ENCODE measurements at places on chromosomes 2 and 18.
A peak's percentile ranks its signal among the peaks of the same experiment; 100 is the strongest.

GRCh38 chr2:19796035-19796695 is 105.6 kb downstream of the TTC32 start:
- no peak for DNase-seq

GRCh38 chr2:168624028-168624427 is 168.0 kb downstream of the CERS6 start:
- no peak for DNase-seq

DNA sequence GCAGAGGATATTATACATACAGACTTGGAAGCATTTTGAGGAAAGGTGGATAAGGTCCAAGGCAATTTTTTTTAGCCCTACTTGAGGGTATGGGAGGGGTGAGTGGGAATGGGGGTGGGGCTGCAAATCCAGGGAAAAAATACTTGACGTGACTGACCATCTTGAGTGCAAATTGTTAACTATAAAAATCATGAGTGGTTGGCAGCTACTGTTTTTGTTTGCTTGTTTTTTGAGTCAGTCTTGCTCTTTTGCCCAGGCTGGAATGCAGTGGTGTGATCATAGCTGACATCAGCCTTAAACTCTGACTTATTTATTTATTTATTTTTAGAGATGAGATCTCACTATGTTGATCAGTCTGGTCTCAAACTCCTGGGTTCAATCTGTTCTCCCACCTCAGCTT is 458.8 kb downstream of the PIK3C3 start:
- no peak for DNase-seq

DNA sequence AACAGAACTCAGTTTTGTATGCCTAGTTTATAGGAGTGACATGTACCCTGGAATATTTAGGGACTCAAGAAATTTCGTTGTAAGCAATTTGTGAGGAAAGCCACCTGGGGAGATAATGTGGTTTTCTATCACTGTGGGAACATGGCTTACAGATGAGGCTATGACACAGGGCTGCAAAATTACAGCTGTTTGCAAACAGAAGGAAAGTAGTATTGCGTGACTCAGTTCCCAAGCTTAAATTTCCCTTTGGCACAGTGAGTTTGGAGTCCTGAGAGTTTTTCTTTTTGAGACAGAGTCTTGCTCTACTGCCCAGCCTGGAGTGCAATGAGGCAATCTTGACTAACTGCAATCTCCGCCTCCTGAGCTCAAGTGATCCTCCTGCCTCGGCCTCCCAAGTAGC is 149.8 kb downstream of the MYO5B start:
- no peak for DNase-seq

DNA sequence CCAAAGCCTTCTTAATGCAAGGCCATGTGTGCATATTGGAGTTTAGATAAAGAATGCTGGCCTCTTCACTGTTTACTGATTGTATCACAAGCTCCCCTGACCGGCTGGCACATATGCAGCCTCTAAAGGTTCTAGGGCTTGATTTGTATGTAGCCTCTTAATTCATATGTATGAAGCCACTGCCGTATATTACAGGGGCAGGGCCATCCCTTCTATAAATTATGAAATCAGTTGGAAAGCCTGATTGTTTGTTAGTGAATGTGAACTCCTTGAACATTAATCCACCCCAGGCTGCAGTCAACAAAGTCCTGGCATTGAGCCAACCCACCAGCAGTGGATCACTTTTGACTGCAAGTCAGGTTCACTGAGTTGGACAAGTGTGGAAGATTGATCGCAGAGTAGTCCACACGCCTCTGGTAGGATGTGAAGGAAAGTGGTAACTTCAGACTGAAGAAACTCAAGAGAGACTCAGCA is 61.6 kb upstream of the PARD3B start:
- no peak for DNase-seq

- DNase-seq: no peak
Observed at GRCh38 chr18:2486426-2486825, 84.9 kb downstream of the METTL4 start.

GRCh38 chr2:46400016-46400415 is 79.3 kb upstream of the TMEM247 start:
- DNase-seq: no peak

DNA sequence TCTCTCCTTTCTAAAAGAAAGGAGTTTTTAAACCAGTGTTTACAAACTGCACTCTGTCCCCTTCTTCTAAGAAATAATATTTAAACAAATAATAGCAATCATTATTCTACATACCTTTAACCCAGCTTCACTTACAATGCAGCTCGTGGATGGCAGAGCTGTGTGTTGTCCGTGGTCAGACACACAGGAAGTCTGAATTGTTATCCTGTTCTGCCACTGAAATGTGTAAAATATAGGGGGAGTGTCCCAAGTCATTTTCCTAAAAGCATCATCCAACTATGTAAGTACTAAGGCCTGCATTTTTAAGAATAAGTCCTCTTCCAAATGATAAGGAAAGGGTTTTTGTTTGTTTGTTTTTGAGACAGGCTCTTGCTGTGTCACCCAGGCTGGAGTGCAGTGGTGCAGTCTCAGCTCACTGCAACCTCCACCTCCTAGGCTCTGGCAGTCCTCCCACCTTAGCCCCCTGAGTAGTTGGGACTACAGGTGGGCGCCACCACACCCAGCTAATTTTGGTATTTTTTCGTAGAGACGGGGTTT is 2.7 kb upstream of the PPP4R1 start:
- DNase-seq: no peak

DNA sequence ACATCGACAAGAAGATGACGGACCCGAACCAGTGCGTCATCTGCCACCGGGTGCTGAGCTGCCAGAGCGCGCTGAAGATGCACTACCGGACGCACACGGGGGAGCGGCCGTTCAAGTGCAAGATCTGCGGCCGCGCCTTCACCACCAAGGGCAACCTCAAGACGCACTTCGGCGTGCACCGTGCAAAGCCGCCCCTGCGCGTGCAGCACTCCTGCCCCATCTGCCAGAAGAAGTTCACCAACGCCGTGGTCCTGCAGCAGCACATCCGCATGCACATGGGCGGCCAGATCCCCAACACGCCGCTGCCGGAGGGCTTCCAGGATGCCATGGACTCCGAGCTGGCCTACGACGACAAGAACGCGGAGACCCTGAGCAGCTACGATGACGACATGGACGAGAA is 14.4 kb downstream of the SALL3 start:
- DNase-seq: no peak

GRCh38 chr2:165185633-165186032 is 18.2 kb downstream of the SCN3A start:
- no peak for DNase-seq

GRCh38 chr2:58156780-58157179 is 84.3 kb downstream of the FANCL start:
- no peak for DNase-seq

DNA sequence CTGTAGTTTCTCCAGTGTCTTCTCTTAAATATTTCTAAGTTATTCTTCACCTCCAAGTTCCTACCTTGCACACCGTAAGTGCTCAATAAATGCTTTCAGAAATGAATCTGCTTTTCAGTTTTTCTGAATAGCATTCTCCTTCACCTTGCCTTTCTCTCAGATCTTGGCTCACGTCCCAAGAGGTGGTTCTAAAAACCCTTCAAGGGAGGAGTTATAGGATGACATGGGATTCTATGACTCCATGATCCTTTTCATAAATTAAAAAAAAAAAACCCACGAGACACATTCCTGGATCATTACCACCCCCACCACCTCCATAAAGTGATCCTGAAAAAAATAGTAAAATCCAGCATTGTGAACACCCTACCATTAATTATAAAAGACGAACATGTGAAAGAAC is 11.7 kb downstream of the KCTD1 start:
- no peak for DNase-seq

DNA sequence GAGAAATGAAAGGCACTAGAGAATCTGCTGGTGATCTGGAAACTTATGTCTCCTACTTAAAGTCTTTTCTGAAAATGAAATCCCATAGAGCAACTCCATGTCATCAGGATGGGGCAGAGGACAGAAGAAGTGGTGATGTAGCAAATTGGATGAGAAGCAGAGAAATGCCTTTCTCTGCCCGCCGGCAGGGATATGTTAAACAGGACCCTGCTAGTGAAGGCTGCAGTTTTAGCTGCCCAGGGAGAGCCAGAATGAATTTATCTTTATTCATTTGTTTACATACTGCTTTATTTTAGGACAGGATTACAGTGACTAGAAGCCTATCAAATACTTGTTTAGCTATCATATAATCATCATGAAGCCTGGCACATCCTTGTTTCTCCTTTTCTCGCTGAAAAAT is 247.0 kb downstream of the DOK6 start:
- DNase-seq: no peak

DNA sequence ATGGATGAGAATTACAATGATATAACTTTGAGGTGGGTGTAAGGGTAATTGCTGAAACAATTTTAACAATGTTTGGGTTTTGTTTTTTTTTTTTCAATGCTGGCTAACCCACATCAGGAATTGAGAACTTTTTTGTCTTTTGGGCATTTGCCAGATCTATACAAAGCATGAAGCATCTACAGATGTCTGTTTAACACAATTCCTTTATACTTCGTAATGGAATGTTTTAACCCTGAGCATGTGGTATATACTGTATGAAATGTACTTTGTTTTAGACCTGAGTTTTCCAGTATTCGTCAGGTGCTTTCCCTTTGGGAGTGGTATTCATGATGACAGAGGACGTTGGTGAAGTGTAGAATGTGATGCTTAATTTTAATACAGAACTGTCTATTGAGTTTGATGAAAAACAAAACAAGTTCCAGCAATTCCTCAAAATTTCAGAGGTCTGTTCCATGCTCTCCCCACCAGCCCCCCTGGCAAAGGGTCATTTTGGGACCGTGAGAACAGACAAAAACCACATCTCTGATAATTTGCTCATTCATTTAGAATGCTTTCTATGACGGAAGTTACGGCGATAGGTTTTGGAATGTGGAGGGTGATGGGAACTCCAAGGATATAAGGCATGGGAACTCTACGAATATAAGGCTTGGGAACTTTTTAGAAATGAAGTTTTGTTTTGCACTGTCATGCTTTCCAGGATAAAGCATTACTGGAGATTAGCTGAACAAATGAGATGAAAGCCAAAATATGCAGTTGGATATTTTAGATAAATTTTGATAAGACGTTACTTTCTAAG is 14.1 kb downstream of the LIMS1 start:
- DNase-seq: no peak

DNA sequence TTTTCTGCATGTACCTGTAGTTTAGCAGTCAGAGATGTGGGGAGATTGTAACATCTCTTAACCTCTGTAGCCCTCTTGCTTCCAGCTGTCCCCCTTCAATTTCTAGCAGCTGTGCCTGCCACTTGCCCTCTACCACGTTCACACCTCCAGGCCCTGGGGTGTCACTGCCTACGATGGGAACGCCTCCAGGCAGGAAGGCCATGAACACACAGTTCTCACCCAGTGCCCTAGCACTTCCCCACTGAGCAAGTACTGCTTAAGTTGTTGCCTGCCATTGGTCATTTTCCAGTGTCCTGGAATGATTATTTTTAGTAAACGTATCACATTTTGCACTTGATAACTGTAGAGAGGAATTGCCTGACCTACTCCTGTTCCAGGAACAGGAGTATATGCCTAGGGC is 77.1 kb upstream of the B3GNT7 start:
- peak; percentile 27 for DNase-seq

- DNase-seq: peak; percentile 54
Observed at GRCh38 chr18:50051288-50051687, 143.7 kb downstream of the MYO5B start.

GRCh38 chr18:11981192-11981542 is at the start of gene IMPA2:
TSS of gene IMPA2 (plus strand) at chr18:11981507. CDS start at chr18:11981670, 163 bp downstream.
- no peak for DNase-seq

- DNase-seq: no peak
Observed at GRCh38 chr2:75076088-75076487, 117.6 kb downstream of the POLE4 start.

- DNase-seq: no peak
Observed at GRCh38 chr18:52334896-52335295, 5.1 kb upstream of the DCC start.

- no peak for DNase-seq
Observed at GRCh38 chr2:106629981-106630380, 142.8 kb downstream of the CD8B2 start.

- no peak for DNase-seq
Observed at GRCh38 chr2:70145851-70146739, 44.7 kb downstream of the C2orf42 start.

DNA sequence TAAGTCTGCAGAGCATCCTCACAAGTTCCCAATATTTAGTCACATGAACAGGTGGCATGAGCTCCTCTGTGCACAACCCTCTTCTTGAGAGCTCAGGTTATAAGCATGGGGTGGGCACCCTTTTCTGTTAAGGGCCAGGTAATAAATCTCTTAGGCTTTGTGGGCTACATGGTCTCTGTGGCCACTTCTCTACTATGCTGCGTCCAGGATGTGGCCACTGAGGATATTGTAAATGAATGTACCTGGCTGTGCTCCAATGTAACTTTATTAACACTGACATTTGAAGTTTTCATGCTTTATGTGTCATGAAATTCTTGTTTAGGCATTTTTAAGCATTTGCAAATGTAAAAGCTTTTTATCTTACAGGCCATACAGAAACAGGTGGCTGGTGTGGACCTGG is 116.8 kb upstream of the ST6GAL2 start:
- DNase-seq: no peak

- no peak for DNase-seq
Observed at GRCh38 chr2:153299809-153300208, 178.8 kb downstream of the RPRM start.

GRCh38 chr2:23489471-23490322 is 104.7 kb downstream of the KLHL29 start:
- no peak for DNase-seq

GRCh38 chr2:31373127-31373526 is 41.4 kb downstream of the XDH start:
- DNase-seq: no peak

GRCh38 chr2:104969564-104969963 is 68.3 kb upstream of the MRPS9 start:
- DNase-seq: peak; percentile 71

GRCh38 chr2:39013871-39014270 is 107.0 kb downstream of the SOS1 start:
- DNase-seq: no peak

DNA sequence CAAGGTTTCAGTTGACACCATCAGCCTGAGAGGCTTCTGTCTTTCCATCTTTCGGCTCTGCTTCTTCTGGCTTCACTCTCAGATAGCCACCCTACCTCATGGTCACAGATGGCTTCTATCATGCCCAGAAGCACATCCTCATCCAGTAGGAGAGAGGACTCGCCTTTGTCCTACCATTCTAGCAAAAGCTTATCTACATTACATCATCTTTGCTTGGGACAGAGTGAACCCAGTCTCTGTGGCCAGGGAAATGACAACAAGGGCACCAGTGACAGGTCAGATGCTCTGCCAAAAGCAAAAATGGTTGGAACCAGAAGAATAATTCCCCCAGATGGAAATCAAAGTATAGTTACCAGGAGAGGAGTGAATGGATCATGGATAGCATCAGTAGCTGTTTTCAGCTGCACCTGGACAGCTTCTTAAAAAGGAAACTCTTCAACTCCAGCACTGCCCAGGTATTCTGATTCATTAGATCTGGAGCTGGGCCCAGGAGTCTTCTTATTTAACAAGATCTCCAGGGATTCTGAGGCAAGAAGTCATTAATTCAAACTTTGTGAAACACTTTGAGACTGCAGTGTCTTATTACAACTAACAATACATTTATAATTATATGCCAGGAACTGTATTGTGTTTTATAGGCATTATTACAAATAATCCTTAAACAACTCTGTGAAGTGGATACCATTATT is 257.7 kb upstream of the UBE2E3 start:
- DNase-seq: no peak

Measured in mesendoderm (in vitro differentiated cells).